ENCODE measurements at places on chromosomes 6 and 20. TPM values are rescaled to one million over a fixed set of nuclear protein-coding genes. Genes with fewer than 3 reads are reported as not detected.

The TSPYL1 gene
- total RNA-seq = 34.6 TPM

The IL17F gene
- not detected for total RNA-seq

The VWA7 gene
- total RNA-seq = 0.47 TPM

The TDRD6 gene
- total RNA-seq = 0.35 TPM

- DNase-seq = no peak
These were observed 25.3 kb downstream of the MYT1 start for GRCh38 chr20:64189530-64189966.

DNA sequence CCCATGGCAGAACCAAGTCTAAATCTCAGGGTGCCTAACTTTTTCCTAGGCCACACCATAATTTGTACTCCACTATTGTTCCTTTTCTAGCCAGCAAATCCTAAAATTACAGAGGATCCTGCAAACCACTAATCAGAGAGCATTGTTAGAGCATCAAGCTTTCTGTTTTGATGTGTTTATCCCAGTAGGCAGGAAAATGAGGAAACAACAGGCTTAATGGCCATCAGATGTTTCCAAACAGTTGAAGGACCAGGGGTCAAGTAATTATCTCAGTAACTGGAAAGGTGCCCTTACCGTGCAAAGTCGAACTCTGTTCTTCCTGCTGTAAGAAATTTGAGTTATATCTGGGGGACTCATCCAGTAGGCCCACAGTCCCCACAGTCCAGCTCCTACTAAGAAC is 58.7 kb downstream of the RALY start:
- DNase-seq = no peak

- DNase-seq = no peak
These were observed 32.5 kb downstream of the SYNDIG1 start for GRCh38 chr20:24501764-24502556.

GRCh38 chr6:2957696-2958330 is 13.6 kb downstream of the SERPINB6 start:
- no peak for DNase-seq

DNA sequence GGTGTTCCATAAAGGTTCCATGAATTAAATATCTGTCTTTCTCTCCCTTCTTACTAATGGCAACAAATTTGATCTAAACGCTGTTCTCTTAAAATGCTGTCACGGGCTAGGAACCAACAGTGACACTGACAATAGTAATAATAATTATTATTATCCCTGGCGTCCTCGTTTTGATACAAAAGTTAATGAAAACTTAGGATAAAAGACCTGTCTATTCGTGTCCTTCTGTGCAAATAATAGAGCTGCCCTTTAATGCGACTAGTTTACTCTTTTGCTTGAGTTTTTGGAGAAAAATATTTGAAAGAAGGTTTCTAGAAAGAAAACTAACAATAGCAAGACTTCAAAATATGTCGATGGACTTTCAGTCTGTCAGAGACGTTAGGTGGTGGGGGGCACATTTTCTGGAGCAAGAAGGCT is 4.3 kb downstream of the VGLL2 start:
- no peak for DNase-seq

DNA sequence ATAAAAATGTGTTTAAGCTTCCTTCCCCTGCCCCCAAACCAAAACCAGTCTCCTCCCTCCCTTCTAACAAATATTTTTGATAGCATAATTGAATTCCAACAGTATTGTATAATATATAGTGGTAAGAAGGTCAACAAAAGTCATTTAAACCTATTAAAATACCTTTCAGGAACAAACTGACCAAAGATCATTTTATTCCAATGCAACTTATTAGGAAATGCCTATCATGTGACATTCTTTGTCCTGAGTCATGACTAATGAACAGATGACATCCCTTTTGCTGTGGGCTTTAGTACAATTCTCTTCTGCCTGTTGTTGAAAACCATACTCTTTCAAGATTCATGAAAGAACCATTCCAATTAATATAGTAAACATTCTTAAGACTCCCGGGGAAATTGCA is 51.5 kb upstream of the TRAF3IP2 start:
- no peak for DNase-seq

- DNase-seq = no peak
These were observed 8.8 kb downstream of the SRPK1 start for GRCh38 chr6:35911871-35912653.

- DNase-seq = no peak
These were observed 918 bp downstream of the EIF6 start for GRCh38 chr20:35283441-35284266.

DNA sequence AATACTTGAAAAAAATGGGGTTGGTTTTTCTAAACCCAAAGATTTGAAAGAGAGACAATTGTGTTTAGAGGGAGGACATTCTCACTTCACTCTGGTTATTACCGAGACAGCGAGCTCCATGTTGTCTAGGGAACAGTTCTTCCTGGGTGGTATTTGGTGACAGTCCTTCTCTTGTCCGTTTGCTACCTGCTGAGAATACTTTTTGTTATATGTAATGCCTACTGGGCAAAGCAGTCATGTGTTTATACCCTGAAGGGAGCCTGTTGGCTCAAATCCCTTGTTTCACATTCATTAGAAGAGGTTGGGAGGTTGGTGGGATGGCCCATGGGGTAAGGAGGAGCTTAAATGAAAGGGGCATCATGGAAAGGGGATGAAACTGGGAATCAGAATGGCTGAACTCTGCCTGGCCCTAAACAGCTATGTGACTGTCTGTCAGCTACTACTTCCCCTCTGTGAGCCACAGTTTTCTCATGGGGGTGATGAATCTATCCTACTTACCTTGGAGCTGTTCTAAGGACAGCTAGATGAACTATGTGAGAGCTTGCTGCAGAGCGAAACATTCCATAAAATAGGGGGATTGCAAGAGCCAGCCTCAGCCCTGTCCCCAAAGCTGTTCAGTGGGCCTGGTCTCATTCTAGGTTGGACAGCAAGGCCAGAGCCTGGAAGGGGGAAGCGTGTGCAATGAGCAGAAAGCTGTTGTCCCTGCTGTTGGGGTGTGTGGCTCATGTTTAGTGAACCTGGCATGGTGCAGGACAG is 43.5 kb downstream of the FNDC1 start:
- DNase-seq = no peak

- no peak for DNase-seq
These were observed 300.2 kb upstream of the JARID2 start for GRCh38 chr6:14945461-14946185.

DNA sequence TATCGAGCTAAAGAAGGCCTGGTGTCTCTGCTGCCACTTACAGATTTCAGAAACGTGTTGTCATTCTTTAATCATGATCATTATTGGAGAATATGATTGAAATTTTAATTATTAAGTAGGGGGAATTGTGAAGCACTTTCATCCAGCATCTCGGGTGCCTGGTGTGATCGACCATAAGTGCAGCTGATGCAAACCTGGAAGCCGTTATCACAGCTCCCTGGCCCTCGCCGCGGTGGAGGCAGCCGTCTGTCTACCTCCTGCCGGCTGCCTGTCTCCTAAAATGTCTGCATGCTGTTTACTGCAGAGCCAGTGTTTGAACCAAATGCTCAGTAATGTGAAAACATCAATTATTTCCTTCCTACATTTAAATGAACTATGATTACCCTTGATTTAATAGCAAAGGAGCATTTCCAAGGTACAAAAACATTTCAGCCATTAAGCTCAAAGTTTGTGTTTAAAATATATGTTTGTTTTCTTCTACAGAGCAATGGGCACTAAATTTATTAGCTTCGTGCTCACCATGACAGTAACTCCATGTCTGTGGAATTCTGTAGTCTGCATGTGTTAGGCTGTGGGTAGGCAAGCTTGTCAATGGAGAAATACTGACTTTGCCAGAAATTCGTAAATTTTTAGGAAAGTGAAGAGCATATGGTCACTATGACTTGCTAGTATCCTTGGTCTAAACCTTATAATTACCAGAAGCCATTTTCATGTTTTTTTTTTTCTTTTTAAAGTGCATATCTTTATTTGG is 184.5 kb upstream of the AGPAT4 start:
- DNase-seq = no peak

DNA sequence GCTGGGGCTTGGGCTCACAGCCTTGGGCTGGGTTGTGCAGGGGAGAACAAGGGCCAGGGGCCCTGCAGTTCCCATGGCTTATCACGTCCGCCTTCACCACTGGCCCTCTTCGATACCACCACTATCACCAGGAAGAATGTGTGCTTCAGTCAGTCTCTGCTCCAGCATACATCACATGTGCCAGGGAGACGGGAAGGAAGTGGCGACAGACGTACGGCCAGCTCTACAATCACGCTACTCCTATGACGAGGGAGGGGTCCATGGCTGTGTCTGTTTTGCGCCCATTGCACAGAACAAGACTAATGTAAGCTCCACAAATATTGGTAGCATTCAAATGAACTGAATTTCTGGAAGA is 72.1 kb downstream of the TRAM2 start:
- DNase-seq = no peak

- no peak for DNase-seq
These were observed 41.1 kb downstream of the MC3R start for GRCh38 chr20:56289652-56290051.

DNA sequence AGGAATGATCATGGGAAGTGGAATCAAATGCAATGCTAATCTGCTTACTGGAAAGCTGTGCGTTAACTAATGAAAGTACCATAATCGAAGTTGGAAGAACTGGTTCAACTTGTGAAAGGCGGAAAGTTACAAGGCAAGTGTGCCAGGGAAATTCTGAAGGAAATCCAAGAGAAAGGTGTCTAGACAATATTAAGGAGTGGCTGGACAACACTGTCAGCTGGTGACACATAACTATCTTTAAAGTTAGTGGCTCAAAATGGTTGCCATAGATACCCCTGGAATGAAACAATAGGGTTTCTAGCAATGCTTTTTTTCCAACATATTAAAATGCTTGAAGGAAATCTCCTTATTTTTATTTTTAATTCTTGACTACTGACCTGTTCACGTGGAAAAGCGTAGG is 90.4 kb downstream of the BMP2 start:
- no peak for DNase-seq

GRCh38 chr6:155080881-155081845 is 86.0 kb downstream of the TIAM2 start:
- no peak for DNase-seq

- no peak for DNase-seq
These were observed 45.6 kb upstream of the RIPOR2 start for GRCh38 chr6:24981386-24981760.

- DNase-seq = no peak
These were observed 334.9 kb downstream of the GRIK2 start for GRCh38 chr6:101728388-101728787.

Data from NCI-H460 (cell line).